Activated CD4-positive, alpha-beta T cell treated with anti-CD3 and anti-CD28 coated beads, Interleukin-2, amount 50 U/mL, for 4 hours (primary cell): ENCODE measurements at places on chromosomes 3 and 15.

- no peak for DNase-seq
Measured at GRCh38 chr3:128215800-128216495, 62.7 kb downstream of the EEFSEC start.

DNA sequence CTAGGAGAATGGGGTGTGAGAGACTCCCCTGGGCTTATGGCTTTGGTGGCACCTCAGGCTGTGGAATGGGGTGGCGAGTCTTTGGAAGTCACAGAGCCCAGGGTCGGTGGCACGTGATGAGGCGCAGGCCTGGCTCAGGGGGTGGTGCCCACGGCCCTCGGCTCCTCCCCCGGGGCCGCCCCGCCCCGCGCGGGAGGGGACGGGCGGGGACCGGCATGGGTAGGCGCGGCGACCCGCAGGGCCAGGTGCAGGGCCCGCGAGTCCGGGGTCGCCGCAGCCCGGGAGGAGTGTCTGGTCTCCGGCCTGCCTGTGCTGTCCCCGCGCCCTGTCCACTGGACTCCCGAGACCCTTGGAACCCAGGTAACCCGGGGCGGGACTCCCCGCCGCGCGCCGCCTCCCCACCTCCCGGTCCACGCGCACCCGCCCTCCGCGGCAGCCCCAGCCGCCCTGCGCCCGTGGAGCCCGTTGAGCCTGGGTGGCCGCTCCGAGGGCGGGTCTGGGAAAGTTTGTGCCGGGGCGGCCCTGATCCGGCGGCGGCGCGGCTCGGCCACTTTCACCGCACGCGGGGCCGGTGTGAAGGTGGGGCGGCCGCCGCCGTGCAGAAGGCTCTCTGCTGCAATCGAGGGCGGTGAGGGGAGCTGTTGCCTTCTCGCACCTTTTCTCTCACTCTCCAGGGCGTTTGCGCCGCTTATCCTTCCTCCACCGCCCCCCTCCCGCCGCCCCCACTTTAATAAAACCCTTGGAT lies at the start of gene PAQR5:
Gene PAQR5 (plus strand): TSS at position 216 of the 745 bp plus-strand sequence. CDS start 61,169 bp downstream, outside the sequence.
- no peak for DNase-seq

DNA sequence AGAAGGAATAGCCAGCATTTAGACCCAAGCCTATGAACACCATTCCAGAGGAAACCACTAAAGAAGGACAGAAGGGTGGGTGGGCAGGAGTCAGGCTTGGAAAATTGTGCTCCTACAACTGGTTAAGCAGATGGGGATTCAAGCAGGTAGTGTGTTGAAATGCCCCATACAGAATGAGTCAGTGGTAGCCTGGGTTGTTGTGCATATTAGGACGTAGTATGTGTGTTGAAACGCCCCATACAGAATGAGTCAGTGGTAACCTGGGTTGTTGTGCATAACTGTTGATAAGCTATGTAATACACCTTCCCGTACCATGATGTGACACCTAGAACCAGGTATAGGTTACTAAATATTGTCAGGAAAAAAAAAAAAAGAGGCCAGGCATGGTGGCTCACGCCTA lies 34.0 kb downstream of the MINDY4B start:
- DNase-seq: no peak

DNA sequence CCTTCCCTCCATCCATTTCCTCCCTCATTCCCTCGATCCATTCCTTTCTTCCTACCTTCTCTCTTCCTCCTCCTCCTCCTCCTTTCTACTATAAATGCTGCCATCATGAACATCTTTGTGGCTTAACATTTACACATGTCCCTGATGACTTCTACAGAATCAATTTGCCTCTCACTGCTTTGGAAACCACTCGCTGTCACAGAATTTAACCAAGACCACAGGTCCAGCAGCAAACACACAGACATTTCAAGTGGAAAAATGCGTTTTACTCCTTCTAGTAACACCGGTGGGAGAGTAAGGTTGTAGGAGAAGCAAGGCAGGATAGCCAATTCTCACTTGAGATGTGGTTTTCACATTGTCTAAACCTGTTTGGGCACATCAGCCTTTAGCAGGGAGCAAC lies 101.4 kb upstream of the LRIG1 start:
- no peak for DNase-seq

DNA sequence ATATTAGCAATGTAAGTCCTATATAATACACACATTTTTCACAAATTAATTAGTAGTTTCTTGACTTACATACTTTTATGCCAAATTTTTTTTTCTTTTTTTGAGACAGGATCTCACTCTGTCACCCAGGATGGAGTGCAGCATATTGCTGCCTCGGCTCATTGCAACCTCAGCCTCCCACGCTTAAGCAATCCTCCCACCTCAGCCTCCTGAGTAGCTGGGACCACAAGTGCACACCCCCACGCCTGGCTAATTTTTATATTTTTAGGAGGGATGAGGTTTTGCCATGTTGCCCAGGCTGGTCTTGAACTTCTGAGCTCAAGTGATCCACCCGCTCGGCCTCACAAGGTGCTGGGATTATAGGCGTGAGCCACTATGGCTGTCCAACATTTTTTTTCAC lies 54.6 kb downstream of the RNF111 start:
- DNase-seq: no peak
